ENCODE measurements at places on chromosomes 2 and 18. TPM values are rescaled to one million over a fixed set of nuclear protein-coding genes. Genes with fewer than 3 reads are reported as not detected.
A peak's percentile ranks its signal among the peaks of the same experiment; 100 is the strongest.

LIMS3 gene
- 0.23 TPM for total RNA-seq

- peaks cover 22% of the 10 kb centered on the region for H3K4me1 ChIP-seq
- H3K27me3 ChIP-seq, result peaks cover 55% of the 10 kb centered on the region
- H3K36me3 ChIP-seq, result no peaks in the 10 kb centered on the region
- DNase-seq, result no peak
- no peak overlapping the region for H3K27ac ChIP-seq
These were observed 16.1 kb upstream of the ANKRD53 start for GRCh38 chr2:70962211-70962884.

GRCh38 chr2:46743021-46743420, 172.6 kb downstream of the MCFD2 start:
- no peaks in the 10 kb centered on the region for H3K27me3 ChIP-seq
- DNase-seq, result no peak
- no peak overlapping the region for H3K27ac ChIP-seq
- H3K36me3 ChIP-seq, result peaks cover 21% of the 10 kb centered on the region

DNA sequence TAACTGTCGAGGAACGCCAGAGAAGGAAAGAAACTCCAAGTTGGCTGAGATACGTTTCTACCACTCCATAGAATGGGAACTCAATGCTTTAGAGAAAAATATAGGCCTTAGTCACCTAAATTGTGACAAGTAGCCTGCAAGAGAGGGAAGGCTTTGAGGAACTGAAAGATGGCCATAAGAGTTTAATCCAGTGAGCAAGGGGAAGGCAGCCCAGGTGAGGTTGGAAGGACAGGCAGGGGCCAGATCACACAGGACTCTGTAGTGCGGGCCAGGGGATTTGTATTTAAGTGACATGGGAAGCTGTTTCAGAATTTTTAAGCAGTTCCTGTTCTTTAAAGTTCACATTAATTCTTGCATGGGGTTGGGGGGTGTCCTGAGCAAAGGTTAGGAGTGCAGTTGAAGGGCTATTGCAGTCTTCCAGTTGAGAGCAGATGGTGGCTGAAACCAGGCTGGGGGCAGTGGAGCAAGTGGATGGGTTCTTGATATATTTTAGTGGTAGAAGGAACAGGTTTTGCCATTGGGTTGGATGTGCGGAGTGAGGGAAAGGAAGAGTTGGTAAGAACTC, 138.9 kb upstream of the PELI1 start:
- H3K27me3 ChIP-seq, result no peaks in the 10 kb centered on the region
- H3K27ac ChIP-seq, result no peak overlapping the region

DNA sequence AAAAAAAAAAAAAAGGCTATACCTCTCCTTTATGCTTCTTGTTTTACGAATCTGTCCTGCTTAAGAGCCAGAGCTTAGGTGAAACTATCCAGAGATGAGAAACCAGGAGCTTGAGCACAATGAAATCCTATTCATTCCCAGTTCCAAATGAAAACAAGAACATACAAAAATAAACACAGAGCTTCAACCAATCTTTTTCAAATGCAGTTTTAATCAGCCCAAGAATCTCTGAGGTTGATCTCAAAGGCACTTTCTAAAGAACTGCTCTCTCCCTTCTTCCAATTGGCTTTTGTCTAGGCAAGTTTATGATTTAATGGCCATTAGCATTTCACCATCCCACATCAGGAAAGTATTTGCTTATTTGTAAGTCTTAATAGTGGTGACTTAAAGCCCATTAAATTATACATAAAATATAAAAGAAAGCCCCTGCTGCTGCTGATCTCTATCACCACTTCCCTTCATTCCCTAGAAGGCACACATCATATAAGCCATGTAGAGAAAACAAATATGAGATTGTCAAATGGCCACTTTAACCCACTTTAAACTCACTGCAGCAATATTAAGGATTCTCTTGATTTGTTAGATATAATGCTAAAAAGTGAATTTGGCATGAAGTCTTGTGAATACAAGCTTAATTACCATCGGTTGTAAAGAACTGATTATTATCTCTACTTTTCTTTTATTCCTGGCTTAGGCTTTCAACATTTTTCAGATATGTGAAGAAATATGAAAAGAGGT, 29.3 kb upstream of the SCN9A start:
- DNase-seq, result no peak
- no peaks in the 10 kb centered on the region for H3K27me3 ChIP-seq
- H3K4me3 ChIP-seq, result no peak overlapping the region
- H3K4me1 ChIP-seq, result no peaks in the 10 kb centered on the region
- no peak overlapping the region for H3K27ac ChIP-seq
- no peaks in the 10 kb centered on the region for H3K36me3 ChIP-seq

DNA sequence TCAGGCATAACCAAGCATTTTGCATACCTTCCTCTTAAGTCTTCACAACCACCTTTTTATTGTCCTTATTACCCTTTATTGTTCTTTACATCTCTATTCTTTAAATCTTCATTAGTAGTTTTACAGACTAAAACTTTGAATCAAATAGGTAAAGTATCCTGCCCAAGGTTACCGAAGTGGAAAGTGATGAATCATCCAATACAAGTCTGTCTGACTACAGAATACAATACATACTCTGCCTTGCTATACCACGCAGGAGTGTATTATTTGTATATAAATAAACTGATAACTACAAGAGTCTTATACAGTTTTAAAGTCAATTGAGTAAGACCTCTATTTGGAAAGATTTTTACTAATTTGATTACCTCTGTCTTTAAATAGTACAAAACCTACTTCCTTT, 196.0 kb downstream of the ZEB2 start:
- peaks cover 20% of the 10 kb centered on the region for H3K4me1 ChIP-seq
- peak overlapping the region; percentile 48 for H3K4me3 ChIP-seq
- H3K36me3 ChIP-seq, result no peaks in the 10 kb centered on the region
- no peak for DNase-seq

- no peak overlapping the region for H3K27ac ChIP-seq
- no peaks in the 10 kb centered on the region for H3K36me3 ChIP-seq
- no peak for DNase-seq
- no peaks in the 10 kb centered on the region for H3K27me3 ChIP-seq
- H3K4me1 ChIP-seq, result no peaks in the 10 kb centered on the region
- H3K4me3 ChIP-seq, result no peak overlapping the region
These were observed 145.3 kb upstream of the SLC35G4 start for GRCh38 chr18:11464129-11464528.

RASGRP3 gene
- 3.7 TPM for total RNA-seq

CYBRD1 gene
- total RNA-seq, result 0.38 TPM

DNA sequence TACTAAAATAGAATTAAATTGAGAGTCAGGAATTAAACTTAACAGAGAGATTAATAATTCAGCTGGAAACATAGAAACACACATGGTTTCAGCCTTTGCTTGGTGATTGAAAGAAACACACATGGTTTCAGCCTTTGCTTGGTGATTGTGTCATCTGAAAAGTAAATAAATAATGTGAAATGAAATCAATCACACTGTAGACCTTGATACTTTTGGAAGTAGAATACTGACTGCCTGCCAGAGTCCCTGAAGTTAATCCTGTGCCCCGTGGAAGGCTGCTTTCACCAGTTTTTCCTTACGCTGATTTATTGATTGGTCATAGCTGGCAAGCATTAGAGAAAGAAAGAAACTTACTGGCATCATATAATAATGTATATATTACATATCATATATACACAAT, 1252.7 kb upstream of the FAM98A start:
- no peak overlapping the region for H3K4me3 ChIP-seq
- no peaks in the 10 kb centered on the region for H3K4me1 ChIP-seq
- no peak overlapping the region for H3K27ac ChIP-seq
- DNase-seq, result no peak
- H3K36me3 ChIP-seq, result peaks cover 1% of the 10 kb centered on the region

GRCh38 chr18:51433881-51434280, 236.4 kb upstream of the MEX3C start:
- no peak overlapping the region for H3K4me3 ChIP-seq
- peaks cover 18% of the 10 kb centered on the region for H3K27me3 ChIP-seq
- no peaks in the 10 kb centered on the region for H3K36me3 ChIP-seq
- H3K4me1 ChIP-seq, result no peaks in the 10 kb centered on the region

SPDYA gene
- 1.1 TPM for total RNA-seq

GRCh38 chr2:148903979-148904378, 29.0 kb downstream of the KIF5C start:
- H3K4me1 ChIP-seq, result no peaks in the 10 kb centered on the region
- no peak overlapping the region for H3K27ac ChIP-seq
- H3K36me3 ChIP-seq, result no peaks in the 10 kb centered on the region
- H3K27me3 ChIP-seq, result peaks cover 4% of the 10 kb centered on the region

CNGA3 gene
- not detected for total RNA-seq

DNA sequence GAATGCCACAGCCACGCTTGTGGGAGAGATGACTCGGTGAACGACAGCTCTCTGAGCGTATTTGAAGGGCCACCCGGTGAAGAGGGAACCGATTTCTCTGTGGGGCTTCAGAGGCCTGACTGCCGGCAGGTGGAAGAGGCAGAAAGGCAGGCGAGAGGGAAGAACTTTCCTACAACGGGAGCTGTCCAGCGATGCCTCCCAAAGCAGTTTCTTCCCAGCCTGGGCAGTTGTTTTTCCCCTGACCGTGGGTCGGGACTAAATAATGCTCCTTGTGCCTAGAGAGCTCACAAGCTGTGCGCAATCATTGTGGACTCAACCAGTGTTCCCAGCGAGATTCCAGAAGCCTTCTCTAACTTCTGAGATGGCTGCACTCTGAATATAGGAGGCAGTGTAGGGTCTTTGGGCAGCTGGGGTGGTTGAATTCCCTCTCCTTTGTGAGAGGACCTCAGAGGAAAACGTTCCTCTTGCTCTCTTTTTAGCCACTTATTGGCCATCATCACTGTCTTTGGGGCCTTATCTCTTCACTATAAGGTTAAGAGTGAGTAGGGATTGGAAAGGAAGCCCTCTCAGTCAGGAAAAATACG, 710 bp downstream of the SEC11C start:
- peaks cover 5% of the 10 kb centered on the region for H3K27me3 ChIP-seq
- no peak for DNase-seq
- H3K27ac ChIP-seq, result peak overlapping the region; percentile 100
- no peaks in the 10 kb centered on the region for H3K36me3 ChIP-seq

DNA sequence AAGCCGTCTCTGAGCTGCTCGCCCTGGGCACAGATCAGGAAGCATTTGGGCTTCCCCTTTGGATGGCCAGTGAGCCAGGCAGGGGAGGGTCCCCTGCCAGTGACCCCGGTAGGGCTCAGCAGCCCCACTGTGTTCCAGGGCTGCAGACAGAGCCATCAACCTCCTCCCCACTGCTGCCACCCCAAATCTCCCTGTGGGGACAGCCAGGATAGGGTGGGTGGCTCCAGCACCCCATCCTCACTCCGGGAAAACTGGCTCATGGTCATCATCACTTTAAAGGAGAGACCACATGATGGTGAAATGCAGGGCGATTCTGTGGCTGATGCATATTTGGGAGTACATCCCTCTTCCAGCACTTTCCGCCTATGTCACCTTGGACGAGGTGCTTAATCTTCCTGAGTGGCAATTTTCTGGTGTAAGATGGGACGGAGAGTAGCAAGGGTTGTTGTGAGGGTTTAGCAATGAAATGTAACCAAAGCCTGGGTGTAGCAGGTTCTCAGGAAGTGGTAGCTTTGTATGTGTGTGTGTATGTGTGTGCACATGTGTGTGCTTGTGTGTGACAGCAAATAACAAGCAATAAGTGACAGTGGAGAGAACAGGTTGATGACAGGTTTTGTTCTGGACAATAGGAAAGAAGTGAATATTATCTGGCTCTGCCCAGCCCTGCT, 61.8 kb downstream of the ACAA2 start:
- peaks cover 11% of the 10 kb centered on the region for H3K4me1 ChIP-seq
- no peak overlapping the region for H3K4me3 ChIP-seq
- H3K27ac ChIP-seq, result no peak overlapping the region
- no peaks in the 10 kb centered on the region for H3K27me3 ChIP-seq
- DNase-seq, result peak; percentile 25

- H3K27me3 ChIP-seq, result peaks cover 85% of the 10 kb centered on the region
- no peaks in the 10 kb centered on the region for H3K4me1 ChIP-seq
- no peak overlapping the region for H3K27ac ChIP-seq
- no peaks in the 10 kb centered on the region for H3K36me3 ChIP-seq
These were observed 32.9 kb upstream of the CCDC93 start for GRCh38 chr2:118046634-118047210.

DNA sequence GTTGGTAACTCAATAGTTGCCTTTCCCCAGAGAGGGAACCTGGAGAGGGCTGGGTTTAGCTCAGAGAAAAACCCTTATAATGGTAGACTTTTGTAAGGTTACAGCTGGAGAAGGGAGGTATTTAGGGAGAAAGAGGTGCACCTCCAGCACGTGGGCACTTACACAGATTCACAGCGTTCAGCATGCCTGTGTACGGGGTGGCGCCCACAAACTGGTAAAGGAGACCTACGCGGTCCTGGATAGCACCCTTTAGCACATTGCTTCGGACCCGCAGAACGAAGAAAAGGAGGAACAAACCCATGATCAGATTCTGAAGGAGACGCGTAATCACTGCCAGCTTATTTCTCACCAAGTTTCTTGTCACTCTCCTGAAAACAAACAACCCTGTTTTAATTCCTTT, 14.9 kb downstream of the ABCG5 start:
- no peaks in the 10 kb centered on the region for H3K4me1 ChIP-seq
- H3K4me3 ChIP-seq, result no peak overlapping the region
- no peak for DNase-seq
- H3K36me3 ChIP-seq, result no peaks in the 10 kb centered on the region
- peaks cover 31% of the 10 kb centered on the region for H3K27me3 ChIP-seq

- H3K36me3 ChIP-seq, result no peaks in the 10 kb centered on the region
- no peak for DNase-seq
- peaks cover 11% of the 10 kb centered on the region for H3K27me3 ChIP-seq
These were observed 18.3 kb upstream of the SERPINB3 start for GRCh38 chr18:63679820-63680606.

TXNDC2 gene
- total RNA-seq, result not detected

GRCh38 chr2:213021971-213022899, 129.2 kb downstream of the IKZF2 start:
- H3K27me3 ChIP-seq, result no peaks in the 10 kb centered on the region
- H3K27ac ChIP-seq, result no peak overlapping the region
- H3K4me1 ChIP-seq, result no peaks in the 10 kb centered on the region
- H3K36me3 ChIP-seq, result peaks cover 4% of the 10 kb centered on the region

CYS1 gene
- total RNA-seq, result not detected

DNA sequence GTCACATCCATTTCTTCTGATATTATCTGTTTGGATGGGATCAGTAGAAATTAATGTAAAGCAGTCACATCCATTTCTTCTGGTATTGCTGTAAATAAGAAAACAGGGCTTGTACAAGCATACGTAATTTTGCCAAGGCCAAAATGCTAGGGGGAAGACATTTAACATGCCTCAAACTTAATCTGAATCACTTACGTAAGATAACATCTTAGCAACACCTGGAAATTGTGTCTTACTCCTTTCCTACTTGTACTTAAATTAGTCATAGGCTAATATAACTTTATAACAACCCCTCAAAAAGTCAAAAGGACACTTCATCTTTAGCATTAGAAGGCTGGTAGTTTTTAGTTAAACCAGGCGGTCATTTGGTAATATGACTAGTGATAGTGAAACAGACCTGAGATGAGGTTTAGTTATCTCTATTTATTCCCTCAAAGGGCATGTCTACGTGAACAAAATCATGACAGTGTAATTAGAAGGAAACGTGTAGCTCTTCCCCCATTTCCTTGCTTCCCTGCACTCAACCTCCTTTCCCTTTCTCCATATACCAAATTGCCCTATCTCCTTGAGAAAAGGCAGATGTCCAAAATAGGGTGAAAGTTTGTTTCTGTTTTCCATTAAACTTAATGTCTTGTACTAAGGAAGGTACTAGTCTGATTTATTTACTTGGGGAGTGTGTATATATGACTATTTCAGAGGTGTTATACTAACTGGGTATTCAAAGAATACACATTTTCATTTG, 99.3 kb upstream of the FZD5 start:
- no peak overlapping the region for H3K27ac ChIP-seq
- H3K36me3 ChIP-seq, result peaks cover 10% of the 10 kb centered on the region
- DNase-seq, result no peak
- no peak overlapping the region for H3K4me3 ChIP-seq
